ENCODE measurements at places on chromosomes 3 and 15.
A peak's percentile ranks its signal among the peaks of the same experiment; 100 is the strongest.

DNA sequence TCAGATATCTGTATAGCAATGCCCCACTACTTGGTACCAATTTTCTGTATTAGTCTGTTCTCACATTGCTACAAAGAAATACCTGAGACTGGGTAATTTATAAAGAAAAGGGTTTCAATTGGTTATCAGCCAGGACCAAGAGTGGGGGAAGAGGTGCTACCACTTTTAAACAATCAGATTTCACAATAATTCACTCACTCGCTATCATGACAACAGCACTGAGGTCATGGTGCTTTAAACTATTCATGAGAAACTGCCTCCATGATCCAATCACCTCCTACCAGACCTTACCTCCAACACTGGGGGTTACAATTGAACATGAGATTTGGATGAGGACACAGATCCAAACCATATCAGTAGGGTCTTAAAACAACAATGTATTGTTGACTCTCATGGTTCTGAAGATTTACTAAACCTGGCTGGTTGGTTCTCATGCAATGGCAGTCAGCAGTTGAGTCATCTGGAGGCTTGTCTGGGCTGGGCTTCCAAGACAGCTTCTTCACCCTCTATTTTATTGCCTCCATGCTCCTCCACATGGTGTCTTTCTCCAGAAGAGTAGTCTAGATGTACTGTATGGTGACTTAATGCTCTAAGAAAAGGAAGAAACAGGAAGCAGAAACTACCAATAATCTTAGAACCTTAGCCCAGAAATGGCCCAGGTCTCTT is 21.2 kb upstream of the TM4SF4 start:
- no peak for DNase-seq

GRCh38 chr15:93331545-93332167 is 242.6 kb upstream of the RGMA start:
- DNase-seq = no peak

GRCh38 chr3:112346491-112347122 is 13.7 kb downstream of the CD200 start:
- DNase-seq = no peak

DNA sequence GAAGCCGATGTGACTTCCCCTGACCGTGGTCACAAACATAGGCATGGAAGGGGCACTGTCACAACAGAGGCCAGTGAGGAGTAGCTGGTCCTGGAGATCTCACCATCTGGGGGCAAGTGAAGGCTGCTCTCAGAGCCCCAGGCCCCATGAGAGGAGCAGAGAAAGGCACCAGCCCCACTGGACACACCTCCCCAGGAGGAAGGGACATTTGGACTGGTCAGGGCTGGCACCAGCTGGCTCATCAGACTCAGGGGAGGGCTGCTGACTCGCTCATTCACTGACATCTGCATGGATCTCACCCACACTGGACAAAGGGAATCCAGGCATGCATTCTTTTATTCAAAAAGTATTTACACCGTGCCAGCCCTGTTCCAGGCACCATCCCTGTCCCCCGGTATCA is 26.8 kb downstream of the ESYT3 start:
- DNase-seq = no peak

- no peak for DNase-seq
Observed at GRCh38 chr3:174215456-174215855, 643.7 kb upstream of the NAALADL2 start.

DNA sequence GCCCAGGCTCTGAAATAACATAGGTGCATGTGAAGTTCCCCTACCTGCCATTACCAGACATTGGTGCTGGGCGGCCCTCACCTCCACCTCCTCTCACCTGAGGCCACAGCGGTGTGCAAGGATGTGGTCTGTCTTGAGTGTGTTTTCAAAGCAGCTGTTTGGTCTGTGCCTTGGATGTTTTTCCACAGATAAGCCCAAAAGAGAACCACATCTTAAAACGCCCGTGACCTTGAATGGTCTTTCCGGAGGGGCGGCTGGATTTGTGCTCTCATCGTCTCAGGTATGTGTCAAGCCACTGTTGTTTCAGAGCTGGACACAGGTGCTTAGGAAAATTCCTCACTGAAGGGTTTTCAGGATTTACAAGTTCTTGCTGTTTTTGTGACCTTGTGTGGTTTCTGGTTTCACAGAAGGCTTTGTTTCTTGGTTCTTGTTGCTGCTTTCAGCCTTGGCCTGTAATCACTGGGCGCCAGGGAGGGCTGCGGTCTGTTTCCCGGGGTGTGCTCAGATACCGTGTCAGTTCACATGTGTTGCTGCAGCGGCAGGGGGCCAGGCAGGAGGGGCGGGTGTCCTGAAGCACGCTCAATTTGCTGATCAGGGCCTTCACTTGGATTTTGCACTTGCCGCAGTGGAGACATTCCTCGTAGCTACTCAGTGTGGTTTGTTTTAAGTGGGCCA is 128.4 kb downstream of the IGF1R start:
- peak; percentile 12 for DNase-seq

GRCh38 chr15:66290518-66290917 is 2.9 kb upstream of the DIS3L start:
- DNase-seq = no peak

- DNase-seq = no peak
Observed at GRCh38 chr3:81763001-81763400, 1.6 kb upstream of the GBE1 start.

DNA sequence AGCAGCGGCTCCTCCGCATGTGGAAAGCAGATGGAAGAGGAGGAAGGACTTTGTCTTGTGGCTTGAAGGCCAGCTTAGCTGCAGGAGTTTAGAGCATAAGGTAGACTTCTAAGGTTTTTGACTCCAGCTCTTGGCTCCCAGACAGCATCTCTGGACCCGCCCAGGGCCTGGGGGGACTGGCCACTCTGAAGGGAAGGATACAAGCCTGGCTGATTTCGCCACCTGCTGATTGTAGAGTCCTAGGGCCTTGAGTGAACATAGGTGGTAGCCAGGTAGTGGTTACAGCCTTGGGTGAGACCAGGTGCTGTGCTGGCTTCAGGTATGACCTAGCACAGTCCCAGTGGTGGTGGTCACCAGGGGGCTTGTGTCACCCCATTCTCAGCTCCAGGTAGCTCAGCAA is 48.4 kb upstream of the RPL35A start:
- DNase-seq = no peak

DNA sequence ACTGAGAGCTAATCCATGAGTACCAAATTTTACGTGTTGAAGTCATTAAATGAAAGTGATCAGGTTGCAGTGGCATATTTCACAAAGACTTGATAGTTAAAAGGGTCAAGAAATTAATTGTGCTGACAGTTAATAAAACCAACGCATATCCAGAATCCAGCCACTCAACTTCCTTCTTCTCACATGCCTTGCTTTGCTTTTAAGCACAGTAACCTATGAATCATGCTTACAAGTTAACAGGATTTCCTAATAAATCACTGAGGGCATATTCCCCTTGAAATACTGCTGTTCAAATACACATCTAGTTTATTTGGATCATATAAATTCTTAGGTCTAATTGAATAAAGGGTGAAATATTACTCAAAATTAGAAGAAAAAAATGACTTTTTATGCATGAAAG is 801.5 kb upstream of the EPHA6 start:
- DNase-seq = no peak

DNA sequence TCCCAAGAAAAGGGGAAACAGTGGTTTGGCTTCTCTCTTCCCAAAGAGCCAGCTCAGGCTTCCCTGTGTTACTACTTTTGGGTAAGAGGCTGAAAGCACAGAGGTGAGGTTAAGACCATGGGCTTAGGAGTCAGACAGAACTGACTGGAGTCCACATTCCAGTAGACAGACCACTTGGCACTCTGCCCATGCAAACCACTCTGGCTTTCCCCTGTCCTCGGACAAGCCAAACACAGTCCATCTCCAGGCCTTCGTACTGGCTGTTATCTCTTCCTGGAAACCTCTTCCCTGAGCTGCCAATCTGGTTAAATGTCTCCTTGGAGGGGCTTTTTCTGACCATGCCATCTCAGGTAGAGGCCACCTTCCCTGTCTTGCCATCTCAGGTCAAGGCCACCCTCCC is 53.1 kb upstream of the FAM3D start:
- DNase-seq = no peak

- DNase-seq = no peak
Observed at GRCh38 chr15:76185716-76186115, 125.6 kb downstream of the ETFA start.

- DNase-seq = no peak
Observed at GRCh38 chr3:65539616-65540015, 499.1 kb downstream of the MAGI1 start.

GRCh38 chr15:56207092-56207491 is 36.6 kb downstream of the RFX7 start:
- DNase-seq = no peak

DNA sequence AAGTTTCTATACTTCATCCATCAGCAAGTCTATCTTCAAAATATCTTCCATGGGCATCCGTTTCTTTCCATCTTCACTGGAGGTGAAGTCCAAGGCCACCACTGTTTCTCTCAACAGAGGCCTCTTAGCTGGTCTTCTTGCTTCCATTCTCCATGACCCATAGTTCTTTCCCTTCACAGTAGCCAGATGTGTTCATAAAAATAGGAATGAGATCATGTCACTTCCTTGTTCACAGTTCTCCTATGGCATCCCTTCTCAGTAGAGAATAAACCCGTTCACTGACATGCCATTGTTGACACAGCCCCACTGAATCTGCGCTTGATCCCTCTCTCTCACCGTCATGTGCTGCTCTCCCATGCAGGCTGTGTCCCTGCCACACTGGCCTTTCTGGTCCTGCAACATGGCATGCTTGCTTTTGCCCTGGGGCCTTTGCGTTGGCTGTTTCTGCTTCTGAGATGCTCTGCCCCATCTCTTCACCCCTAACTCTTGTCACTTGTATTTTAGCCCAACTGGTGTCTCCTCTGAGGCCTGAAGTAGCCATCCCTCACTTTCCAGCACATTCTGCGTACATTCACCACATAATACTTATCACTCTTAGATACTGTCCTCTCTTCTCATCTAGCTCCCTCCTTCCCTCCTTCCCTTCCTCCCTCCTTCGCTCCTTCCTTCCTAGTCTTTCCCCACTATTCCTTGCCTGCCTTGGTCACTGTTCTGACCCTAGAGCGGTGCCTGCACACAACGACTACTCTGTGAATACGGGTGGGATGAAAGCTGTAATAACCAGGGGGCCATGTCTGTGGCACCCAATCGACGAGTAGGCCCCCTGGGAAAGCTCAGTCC is 42.0 kb downstream of the STARD5 start:
- DNase-seq = no peak

DNA sequence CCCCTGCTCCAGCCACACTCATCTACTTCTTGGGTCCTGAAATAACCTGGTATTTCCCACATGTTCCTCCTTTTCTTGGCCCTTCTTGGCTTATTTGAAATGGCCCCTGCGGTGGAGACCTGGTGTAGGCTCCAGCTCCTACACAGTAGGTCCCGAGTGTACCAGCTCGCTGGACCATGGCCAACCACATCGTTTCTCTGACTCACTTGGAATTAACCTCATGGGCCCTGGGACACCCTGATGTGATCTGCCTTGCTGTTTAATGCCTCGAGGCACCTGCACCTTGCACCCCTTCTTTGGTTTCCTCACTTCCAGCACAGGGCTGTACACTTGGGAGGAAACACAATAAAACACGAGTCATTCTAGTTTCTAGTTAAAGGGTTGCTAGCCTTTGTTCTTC is 60.3 kb downstream of the FEM1B start:
- DNase-seq = no peak
